ENCODE measurements at places on chromosomes 1 and 21.

DNA sequence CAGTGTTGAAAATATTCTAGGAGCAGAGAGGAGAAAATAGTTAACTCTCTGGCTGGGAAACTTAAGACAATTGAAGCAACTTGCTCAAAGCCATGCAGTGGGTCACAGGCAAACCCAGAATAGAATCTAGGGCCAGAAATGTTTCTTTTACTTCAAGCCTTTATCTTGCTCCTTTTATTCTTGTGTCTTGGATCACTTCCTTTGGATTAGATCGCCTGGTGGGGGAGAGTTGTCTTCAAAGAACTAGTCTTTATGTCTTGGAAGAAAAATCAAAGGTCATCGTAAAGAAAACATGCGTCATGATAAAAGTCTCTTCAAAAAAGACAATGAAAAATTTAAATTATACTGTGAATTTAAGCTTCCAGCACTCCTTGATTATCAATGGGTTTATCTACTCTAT lies 493.6 kb upstream of the USP24 start:
- no peak for DNase-seq

- no peak for DNase-seq
Measured at GRCh38 chr21:38330666-38331065, 73.9 kb downstream of the KCNJ15 start.

DNA sequence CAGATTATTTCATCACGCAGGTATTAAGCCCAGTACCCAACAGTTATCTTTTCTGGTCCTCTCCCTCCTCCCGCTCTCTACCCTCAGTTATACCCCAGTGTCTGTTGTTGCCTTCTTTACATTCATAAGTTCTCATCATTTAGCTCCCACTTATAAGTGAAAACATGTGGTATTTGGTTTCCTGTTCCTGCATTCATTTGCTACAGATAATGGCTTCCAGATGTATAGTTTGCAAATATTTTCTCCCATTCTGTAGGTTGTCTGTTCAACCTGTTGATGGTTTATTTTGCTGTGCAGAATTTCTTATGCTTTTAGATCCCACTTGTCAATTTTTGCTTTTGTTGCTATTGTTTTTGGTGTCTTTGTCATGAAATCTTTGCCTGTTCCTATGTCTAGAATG lies 21.1 kb upstream of the KCNH1 start:
- DNase-seq = no peak

GRCh38 chr1:179921981-179922872 lies 32.4 kb upstream of the CEP350 start:
- DNase-seq = no peak

DNA sequence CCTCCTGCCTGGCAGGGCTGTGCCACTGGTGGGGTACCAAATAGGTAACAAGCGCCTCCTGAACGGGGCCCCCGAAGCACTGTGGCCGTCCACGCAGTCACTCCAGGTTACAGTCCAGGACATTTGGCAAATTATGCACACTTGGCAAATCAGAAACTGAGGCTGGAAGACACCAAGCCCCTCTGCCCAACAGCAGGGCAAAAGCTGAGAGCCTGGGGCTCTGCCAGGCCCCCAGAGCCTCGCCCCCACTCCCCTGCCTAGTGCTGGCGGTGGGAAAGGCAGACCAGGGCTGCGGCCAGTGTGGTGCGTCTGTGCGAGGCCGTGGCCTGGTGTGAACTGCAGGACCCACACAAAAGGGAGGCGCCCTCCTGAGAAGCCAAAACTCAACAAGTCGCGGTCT lies 9.4 kb downstream of the PANK4 start:
- DNase-seq = no peak

GRCh38 chr21:37532868-37533780 lies 166.6 kb downstream of the DYRK1A start:
- no peak for DNase-seq

GRCh38 chr1:147750618-147751217 lies 9.7 kb downstream of the GJA5 start:
- DNase-seq = no peak

- no peak for DNase-seq
Measured at GRCh38 chr21:42298657-42299056, 16.6 kb downstream of the TFF3 start.

GRCh38 chr1:196317535-196318522 lies 290.4 kb downstream of the KCNT2 start:
- DNase-seq = no peak

DNA sequence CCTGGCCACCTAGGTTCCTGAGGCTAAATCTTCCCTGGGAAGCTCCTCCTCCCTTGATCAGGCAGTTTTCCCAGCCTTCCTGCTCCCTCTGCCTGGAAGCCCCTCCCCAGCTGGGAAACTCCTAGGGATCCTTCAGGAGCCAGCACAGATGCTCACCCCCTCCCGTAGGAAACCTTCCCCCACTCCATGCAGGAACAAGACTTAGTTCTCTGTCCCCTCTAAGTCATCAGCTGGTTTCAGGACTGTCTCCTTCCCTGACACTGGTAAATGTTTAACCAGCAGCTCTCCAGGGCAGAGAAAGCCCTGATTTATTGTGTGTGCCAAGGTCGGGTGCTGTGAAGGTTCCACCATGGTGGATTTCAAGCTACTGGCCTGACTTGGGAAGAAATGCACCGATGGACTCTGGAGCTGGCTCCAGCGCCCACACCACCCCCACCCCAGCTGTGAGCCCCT lies 25.0 kb downstream of the TTC39A start:
- DNase-seq = no peak

DNA sequence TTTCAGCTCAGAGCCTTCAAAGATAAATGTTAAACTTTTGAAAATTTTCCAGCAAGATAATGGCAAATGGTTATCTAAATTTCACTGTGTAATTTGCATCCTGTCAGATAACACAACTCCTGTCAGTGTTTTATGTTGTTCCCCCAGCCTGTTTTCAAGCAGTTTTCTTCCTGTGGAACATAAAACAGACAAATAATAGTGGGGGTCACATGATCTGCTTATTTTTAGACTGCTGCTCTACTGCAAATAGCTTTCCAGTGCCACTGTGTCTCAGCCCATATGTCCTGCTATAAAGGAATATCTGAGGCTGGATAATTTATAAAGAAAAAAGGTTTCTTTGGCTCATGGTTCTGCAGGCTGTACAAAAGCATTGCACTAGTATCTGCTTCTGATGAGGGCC lies 32.2 kb downstream of the FMO3 start:
- no peak for DNase-seq

GRCh38 chr1:201731142-201731541 lies 97.8 kb upstream of the IPO9 start:
- DNase-seq = no peak

GRCh38 chr1:41895552-41895951 lies 23.2 kb downstream of the HIVEP3 start:
- DNase-seq = no peak

DNA sequence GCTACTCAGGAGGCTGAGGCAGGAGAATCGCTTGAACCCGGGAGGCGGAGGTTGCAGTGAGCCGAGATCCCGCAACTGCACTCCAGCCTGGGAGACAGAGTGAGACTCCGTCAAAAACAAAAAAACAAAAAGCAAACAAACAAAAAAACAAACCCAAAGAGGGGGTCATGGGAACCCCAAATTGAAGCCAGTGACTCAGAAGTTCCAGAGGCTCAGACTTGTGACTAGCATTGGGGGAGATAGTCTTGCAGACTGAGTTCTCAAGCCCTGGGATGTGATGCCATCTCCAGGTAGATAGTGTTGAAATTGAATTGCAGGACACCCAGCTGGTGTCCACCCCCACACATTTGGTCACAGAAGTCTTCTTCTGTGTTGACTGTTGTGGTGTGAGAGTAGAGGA lies 24.9 kb upstream of the ENO1 start:
- DNase-seq = no peak

GRCh38 chr1:31663622-31664452 lies 19.2 kb upstream of the PEF1 start:
- DNase-seq = peak; percentile 41

DNA sequence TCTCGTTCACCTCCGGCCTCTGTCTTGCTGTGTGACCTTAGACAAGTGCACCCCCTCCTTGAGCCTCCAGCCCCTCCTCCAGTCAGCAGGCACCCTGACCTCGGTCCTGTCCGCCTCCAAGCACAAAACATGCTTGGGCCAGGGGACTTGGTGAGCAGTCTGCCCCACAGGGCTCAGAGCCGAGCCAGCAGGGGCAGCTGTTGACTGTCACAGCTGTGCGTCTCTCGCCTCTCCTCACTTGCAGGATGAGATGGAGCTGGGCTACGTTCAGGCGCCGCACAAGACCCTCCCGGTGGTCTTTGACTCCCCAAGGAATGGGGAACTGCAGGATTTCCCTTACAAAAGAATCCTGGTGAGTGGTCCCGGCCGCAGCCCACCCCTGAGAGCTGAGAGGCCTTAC lies 24.2 kb downstream of the PADI3 start:
- no peak for DNase-seq

- DNase-seq = no peak
Measured at GRCh38 chr1:185694081-185694480, 40.1 kb upstream of the HMCN1 start.

- no peak for DNase-seq
Measured at GRCh38 chr1:180233191-180234011, 3.3 kb downstream of the LHX4 start.

DNA sequence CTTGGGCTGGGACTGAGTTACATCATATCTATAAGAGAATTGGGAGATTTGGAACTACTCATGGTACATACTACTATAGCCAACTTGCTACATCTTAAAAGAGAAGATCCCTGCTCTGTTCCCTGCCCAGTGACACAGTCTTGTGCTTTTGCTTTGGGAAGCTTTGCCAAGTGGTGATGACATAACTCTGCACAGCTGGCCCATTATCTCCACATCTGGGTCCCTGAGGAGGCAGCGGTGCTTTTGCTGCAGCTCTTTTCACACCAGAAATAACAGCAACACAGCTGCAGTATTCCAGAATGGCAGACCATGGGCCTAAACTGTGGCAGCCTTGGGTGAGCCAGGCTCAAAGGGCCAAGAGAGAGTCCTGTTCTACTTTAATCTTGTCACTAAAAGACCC lies 296.0 kb downstream of the HHAT start:
- no peak for DNase-seq

GRCh38 chr1:181318022-181318857 lies 165.1 kb upstream of the CACNA1E start:
- DNase-seq = no peak

- no peak for DNase-seq
Measured at GRCh38 chr1:235100194-235100772, 28.4 kb downstream of the TOMM20 start.
